Foreskin keratinocyte (primary cell): ENCODE measurements at places on chromosomes 2 and 18. TPM values are rescaled to one million over a fixed set of nuclear protein-coding genes. Genes with fewer than 3 reads are reported as not detected.

The HOXD11 gene
- not detected in 2 replicates for total RNA-seq

The PARD6G gene
- 18.0 and 19.1 TPM in 2 replicates for total RNA-seq

The AKAIN1 gene
- total RNA-seq: not detected in 2 replicates

The APOB gene
- total RNA-seq: not detected in 2 replicates

The ATP8B1 gene
- 13.5 and 14.7 TPM in 2 replicates for total RNA-seq

The NEU4 gene
- total RNA-seq: not detected in 2 replicates

The PXDN gene
- total RNA-seq: 91.4 and 96.5 TPM in 2 replicates

The ERICH2 gene
- total RNA-seq: 1.3 and 2.5 TPM in 2 replicates

The CFAP221 gene
- total RNA-seq: not detected in 2 replicates

The UPP2 gene
- not detected in 2 replicates for total RNA-seq

The MC2R gene
- total RNA-seq: not detected in 2 replicates

The GPR39 gene
- total RNA-seq: 10.5 and 11.3 TPM in 2 replicates

The FBXO36 gene
- 1.9 and 2.2 TPM in 2 replicates for total RNA-seq

The EFR3B gene
- total RNA-seq: 0.21 and 0.58 TPM in 2 replicates

The RIT2 gene
- total RNA-seq: not detected in 2 replicates

The PROKR1 gene
- not detected in 2 replicates for total RNA-seq

The CNDP1 gene
- not detected in 2 replicates for total RNA-seq

The MGAT4A gene
- total RNA-seq: 0.31 and 0.63 TPM in 2 replicates

The GREB1L gene
- total RNA-seq: 2.7 and 5.3 TPM in 2 replicates

The PCARE gene
- total RNA-seq: not detected in 2 replicates

The RAB6C gene
- not detected in 2 replicates for total RNA-seq

The PLGLB2 gene
- total RNA-seq: 0.24 TPM in 1 of 2 replicates, not detected in the other

The METTL21A gene
- total RNA-seq: 12.5 and 16.7 TPM in 2 replicates

The GPR75 gene
- total RNA-seq: 1.6 and 2.2 TPM in 2 replicates

The COL5A2 gene
- 16.8 and 22.7 TPM in 2 replicates for total RNA-seq

The IL36G gene
- 0.32 and 0.85 TPM in 2 replicates for total RNA-seq

The RAB31 gene
- 35.2 and 51.7 TPM in 2 replicates for total RNA-seq

The CAVIN2 gene
- total RNA-seq: 6.3 and 8.4 TPM in 2 replicates

The CXCR4 gene
- total RNA-seq: not detected in 2 replicates

The IGFBP2 gene
- total RNA-seq: 33.9 and 46.8 TPM in 2 replicates

The ANXA4 gene
- 46.2 and 53.4 TPM in 2 replicates for total RNA-seq

The PRKD3 gene
- 28.8 and 29.8 TPM in 2 replicates for total RNA-seq

The IL18RAP gene
- not detected in 2 replicates for total RNA-seq

The ANKRD62 gene
- total RNA-seq: not detected in 2 replicates

The UGT1A9 gene
- not detected in 2 replicates for total RNA-seq

The FARP2 gene
- 34.0 and 34.3 TPM in 2 replicates for total RNA-seq

The ABCG8 gene
- total RNA-seq: not detected in 2 replicates
